Activated T-helper 17 cell treated with anti-CD3 and anti-CD28 coated beads, Interleukin-2, amount 50 U/mL, for 72 hours (primary cell): ENCODE measurements at places on chromosomes 1 and 21.
A peak's percentile ranks its signal among the peaks of the same experiment; 100 is the strongest.

GRCh38 chr21:26964170-26964778, 2.6 kb downstream of the ADAMTS5 start:
- no peak for ATAC-seq

GRCh38 chr1:58652651-58653184, 47.1 kb downstream of the MYSM1 start:
- peak; percentile 85 for ATAC-seq

GRCh38 chr21:15567191-15567590, 162.6 kb upstream of the USP25 start:
- ATAC-seq, result no peak

DNA sequence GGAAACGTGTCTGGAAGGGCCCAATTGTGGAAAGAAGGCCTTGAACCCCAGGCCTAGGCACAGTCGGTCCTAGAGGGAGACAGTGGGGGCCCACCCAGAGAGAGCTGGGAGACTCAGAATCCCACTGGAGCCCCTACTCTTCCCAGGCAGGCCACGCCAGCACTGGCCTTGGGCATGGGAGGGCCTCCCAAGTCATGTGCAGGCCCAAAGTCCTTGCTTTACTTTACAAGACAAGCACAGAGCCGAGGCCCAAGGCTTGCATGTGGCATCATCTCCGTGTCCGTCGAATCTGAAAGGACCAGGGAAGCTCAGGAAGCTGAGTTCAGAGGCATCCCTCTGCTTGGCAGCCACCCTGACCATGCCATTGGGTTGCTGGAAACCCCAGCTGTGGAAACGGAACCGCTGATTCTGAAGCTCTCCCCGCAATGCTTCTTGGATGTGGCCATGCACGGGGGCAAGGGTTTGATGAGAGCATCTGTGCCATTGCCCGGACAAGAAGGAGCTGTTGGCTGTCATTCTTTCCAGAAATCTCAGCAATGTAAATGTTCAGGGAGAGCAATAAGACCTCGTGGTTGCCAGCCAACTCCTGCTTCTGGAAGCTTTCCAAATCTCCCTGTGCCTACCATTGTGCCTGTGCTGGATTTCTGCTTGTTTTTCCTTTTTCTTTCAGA, 32.8 kb downstream of the ABCG1 start:
- no peak for ATAC-seq

- no peak for ATAC-seq
Observed at GRCh38 chr1:195335541-195335940, 1272.7 kb downstream of the KCNT2 start.

DNA sequence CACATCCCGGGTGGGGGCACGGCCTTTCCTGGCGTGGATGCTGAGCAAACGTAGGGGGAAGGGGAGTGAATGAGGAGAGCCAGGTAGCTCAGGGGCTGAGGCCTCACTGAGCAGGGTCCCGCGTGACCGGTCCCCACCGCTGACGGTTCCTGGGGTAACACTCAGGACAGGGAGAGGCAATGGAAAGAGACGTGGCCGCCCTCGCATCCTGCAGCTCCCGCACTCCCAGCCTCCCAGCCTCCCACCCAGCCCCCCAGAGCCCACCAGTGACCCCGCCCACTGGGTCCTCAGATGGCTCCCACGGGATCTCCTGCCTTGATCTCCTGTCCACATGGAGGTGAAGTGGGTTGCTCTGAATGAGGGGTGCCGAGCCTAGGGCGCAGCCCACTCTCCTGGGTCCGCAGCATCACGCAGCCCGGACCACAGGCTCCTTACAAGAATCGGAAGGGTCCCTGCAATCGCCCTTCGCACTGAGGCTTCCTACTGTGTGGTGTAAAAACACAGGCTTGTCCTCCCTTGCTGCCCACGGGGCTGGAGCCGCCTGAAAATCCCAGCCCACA, 2.4 kb downstream of the TSPEAR start:
- ATAC-seq, result no peak

DNA sequence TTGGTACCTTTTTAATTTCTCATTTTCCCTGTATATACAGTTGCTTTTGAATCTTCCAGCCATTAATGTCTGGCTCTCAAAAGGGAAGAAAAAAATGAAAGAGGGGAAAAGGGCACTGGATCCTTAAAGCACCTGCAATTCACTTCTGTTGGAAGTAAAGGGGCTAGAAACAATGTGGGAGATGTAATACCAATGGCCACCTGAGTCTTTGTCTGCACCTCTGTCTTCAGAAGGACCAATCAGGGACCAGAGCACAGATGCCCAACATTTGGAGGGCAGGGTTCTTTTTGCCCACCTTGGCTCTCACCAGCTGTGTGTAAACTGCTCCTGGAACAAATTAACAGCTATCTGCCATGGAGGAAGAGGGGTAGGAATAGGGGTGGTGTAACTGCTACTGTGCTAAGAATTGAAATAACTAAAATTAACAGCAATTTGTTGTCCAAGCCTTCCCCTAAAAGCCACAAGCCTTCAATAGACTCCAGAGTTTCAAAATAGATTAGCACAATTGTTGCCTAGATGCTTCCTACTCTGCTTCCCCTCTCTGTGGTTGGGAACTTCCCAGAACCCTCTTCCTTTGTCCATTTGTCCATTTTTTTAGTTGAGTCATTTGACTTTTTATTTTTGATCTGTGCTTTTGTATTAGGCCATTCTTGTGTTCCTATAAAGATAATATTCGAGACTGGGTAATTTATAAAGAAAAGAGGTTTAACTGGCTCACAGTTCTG, 11.5 kb upstream of the LRRC8B start:
- ATAC-seq, result no peak

GRCh38 chr21:31729622-31730343, 2.1 kb downstream of the SCAF4 start:
- ATAC-seq, result no peak

DNA sequence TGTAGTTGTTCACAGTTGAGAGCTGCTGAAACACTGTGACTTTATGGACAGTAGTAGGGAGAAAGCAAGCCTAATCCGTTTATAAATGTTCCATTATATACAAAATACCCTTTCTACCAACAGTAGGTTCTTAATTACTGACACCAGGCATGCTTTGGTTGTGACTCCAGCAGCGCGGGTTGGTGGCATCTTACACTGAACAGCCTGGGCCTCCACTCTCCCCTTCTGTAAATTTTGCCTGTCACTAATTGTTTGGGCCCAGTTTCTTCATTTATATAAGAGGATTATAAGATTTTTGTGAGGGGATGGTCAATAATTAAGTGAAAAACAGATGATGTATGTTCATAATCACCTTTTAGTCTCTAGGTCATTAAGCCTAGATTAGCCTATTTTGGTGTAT, 58.2 kb downstream of the ITSN1 start:
- no peak for ATAC-seq

- no peak for ATAC-seq
Observed at GRCh38 chr1:29487291-29487690, 251.0 kb downstream of the PTPRU start.

- ATAC-seq, result no peak
Observed at GRCh38 chr1:33182401-33182841, 578 bp upstream of the TRIM62 start.

GRCh38 chr1:59985911-59986515, 59.4 kb upstream of the CYP2J2 start:
- ATAC-seq, result no peak

DNA sequence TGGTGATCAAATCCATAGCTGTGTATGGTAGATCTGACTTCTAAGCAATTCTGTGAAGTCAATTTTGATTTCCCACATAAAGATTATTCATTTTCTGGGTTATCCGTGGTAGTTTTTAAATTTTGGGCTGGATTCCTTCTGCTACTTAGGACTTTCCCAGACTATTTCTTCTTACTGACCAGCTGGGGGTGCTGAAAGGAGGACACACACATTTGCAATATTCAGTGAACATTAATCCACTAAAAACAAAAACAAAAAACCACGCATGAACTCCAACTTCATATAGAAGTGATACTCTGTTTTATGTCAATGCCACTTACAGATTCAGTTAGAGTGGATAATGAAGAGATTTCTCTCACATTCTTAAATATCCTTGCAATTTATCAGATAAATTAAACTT, 105.4 kb downstream of the KCTD3 start:
- ATAC-seq, result no peak

DNA sequence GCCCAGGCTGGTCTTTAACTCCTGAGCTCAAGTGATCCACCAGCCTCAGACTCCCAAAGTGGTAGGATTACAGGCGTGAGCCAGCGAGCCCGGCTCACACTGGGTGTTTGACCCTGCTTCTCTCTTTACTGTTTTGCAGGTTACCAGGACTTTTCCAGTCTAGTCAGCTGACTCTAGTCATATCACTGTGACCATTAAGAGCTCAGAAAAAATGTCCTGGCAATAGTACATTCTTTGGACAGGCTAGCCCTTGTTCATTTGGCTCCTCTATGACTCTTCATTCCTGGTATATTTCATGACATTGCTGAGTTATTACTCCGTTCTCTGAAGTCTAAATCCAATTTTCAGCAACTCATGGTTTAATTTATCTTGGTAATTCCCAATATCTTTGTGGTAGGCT, 8.0 kb upstream of the CA6 start:
- no peak for ATAC-seq

DNA sequence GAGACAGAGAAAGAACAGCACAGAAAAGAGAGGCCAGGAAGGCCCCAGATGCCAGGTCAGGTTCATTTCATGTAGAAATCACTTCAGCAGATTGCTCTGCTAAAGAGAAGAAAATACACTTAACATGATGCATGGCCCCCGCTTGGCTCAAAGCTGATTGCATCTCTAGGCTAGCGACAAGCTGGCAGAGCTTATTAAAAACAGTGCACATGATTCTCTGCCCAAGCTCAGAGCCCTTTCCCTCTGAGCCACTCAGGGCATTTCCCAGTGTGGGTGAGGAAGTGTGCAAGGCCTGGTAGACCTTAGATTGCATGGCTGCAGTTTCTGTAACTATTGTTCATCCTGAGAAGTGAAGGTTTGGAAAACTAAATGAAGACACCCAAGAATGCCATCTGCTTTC, 3.3 kb upstream of the CAPN9 start:
- ATAC-seq, result no peak

GRCh38 chr1:207805841-207806421, 54.1 kb downstream of the CD46 start:
- no peak for ATAC-seq

DNA sequence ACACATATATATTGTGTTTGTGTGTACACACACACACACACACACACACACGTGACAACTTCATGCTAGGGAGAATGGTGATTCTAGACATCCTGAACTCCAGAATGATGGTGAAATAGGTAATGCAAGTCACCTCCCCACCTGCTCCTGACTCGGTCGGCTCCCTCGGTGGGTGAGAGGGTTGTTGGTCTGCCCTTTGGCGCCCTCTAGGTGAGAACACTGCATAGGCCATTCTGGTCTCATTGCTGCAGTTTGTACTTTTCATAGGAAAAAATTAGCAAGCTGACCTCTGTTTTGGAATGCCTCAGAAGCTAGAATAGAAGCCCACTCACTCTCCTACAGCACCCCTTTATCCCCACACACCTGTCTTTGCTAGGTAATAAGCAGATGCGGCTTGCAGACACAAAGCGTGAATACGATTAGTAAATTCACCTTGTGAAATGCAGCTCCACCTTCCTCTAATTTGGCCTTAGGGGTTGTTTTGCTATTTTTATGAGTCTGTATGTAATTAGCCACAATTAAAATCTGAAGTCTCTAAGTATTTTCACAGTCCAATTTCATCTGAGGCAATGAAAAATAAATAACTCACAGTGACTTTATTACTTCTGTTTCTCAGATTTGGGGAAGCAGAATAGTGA, 130.0 kb upstream of the KCNJ15 start:
- peak; percentile 64 for ATAC-seq

DNA sequence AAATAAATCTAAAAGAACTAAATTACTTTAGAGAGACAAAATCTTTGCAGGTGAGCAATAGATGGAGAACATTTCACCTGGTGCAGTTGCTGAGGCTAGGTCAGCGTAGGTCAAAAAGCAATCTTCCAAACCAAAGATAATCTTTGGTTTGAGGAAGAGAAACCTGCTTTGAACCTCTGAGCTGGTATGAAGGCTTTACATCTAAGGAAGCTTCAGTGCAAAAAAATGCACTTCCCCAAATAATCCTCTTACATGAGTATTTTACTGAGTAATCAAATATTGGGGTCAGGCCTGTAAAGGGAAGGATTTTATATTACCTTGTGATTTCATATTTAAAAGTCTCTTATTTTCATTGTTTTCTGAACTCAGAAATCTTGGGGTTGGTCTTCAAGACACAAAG, 223.6 kb downstream of the SRGAP2C start:
- ATAC-seq, result no peak

DNA sequence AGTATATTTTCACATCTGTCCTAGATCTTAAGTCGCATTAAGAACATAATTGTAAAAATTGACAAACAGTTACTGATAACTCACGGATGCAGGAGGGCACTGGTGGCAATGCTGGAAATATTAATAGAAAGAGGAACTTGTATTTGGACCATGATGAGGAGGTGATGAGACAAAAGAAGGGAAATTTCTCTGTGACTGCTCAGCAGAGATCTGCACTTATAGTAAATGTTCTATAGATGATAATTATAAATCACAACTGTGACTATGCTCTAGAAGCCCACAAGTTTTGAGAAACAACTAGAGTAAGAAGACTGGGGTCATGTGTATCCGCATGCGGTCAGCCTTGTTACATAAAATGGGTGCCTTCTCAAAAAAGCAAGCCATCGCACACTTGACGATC, 8.7 kb upstream of the DUSP12 start:
- no peak for ATAC-seq

GRCh38 chr1:11682287-11682771, 1.4 kb upstream of the MAD2L2 start:
- no peak for ATAC-seq

- no peak for ATAC-seq
Observed at GRCh38 chr1:226332947-226333346, 24.0 kb upstream of the LIN9 start.
